Small intestine (tissue), 16 donors: ENCODE measurements at places on chromosomes 6 and 20. TPM values are rescaled to one million over a fixed set of nuclear protein-coding genes. Genes with fewer than 3 reads are reported as not detected.
A peak's percentile ranks its signal among the peaks of the same experiment; 100 is the strongest.

DNA sequence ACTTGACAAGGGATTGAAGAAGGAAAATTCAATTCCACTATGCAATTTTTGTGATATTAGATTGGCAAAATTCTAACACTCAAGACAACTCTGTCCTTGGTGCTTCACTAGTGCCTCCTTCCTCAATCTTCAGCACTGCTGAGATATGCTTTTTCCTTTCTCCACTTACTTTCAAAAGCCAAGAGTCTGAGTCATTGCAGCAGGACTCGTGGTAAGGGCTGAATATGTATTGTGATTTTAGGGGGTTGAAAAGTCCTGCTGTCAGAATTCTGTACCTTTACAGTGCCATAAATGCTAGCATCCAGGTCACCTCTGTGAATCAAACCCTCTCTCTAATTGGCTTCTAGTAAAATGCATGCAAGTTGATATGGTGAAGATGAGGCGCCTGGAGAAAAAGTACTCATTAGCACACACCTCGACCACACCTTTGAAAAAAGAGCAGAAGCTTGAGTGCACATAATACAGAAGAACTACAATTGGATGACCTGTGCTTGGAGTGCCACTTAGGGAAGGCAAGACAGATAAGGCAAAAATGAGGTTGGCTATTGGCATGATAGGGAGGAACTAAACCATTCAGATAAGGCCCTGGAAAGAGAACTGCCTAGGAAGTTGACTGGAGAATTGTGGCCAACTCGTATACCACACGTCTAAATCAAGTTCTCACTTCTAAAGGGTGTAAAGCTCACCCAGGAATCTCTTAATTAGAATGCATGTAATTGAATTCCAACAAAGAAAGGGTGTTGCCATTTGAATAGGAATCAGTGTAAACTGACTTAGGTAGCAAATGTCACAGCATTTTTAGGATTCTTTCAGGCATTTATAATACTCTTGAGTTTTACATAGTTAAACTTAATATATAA is 43.6 kb upstream of the FAM83B start:
- DNase-seq: peak; percentile 26

- DNase-seq: no peak
Observed at GRCh38 chr6:13881621-13882165, 43.1 kb upstream of the RNF182 start.

GRCh38 chr6:54805077-54805476 is 41.5 kb upstream of the FAM83B start:
- DNase-seq: no peak

DNA sequence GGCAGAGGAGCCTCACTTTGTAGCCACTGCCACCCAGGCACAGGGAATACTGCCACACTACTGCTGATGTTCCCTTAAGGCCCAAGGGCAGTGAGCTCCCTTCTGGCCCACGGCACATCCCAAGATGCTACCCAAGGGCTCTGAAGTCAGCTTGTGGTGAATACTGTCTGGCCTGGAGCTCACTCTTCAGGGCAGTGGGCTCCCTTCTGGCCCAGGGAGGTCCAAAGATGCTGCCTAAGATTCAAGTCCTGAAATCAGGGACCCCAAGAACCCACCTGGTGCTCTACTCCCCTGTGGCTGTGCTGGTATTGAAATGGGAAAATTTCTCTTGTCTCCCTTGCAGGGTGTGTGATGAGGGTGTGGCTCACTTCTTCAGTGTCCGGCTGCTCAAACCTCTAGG is 132.8 kb downstream of the TINAG start:
- DNase-seq: no peak

GRCh38 chr20:19115581-19115980 is 96.9 kb upstream of the SLC24A3 start:
- no peak for DNase-seq

- DNase-seq: no peak
Observed at GRCh38 chr20:56373942-56374341, 15.2 kb downstream of the FAM210B start.

GRCh38 chr6:142500250-142500786 is 198.5 kb downstream of the ADGRG6 start:
- no peak for DNase-seq

- no peak for DNase-seq
Observed at GRCh38 chr6:148261470-148261869, 81.2 kb upstream of the SASH1 start.

DNA sequence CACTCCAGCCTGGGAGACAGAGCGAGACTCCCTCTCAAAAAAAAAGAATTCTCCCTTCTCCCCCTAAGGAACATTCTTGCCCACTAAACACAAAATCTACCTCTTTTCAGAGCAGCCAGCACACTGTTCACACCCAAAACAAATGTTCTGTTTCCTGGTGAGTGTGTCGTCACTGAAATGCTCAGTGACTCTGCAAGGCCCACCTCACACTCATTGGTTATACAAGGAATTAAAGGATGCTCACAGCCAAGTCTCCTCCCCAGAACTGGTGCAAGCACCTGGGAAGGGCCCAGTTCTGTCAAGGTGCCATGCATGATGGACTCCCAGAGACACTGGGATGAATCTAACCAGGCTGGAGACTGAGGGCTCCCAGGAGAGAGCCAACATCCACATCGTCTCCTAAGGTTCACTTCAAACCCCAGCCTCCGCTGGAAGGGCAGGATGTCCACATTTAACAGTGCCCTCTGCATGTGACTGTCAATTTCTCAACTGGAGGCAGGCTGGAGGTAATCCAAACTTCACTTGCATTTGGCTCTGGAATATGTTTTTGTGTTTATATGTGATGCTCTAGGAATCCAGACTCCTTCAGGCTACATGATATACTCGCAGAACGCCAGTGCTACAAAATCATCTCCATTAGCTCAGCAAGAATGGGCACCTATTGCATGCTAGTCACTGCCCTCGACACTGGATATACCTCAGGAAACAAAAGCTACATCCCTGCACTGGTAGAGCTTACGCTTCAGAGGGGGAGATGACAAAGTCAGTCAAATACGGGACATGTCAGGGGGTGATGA is 7.1 kb downstream of the RRBP1 start:
- DNase-seq: no peak

GRCh38 chr20:34369265-34369664 is 6.2 kb downstream of the ITCH start:
- no peak for DNase-seq

DNA sequence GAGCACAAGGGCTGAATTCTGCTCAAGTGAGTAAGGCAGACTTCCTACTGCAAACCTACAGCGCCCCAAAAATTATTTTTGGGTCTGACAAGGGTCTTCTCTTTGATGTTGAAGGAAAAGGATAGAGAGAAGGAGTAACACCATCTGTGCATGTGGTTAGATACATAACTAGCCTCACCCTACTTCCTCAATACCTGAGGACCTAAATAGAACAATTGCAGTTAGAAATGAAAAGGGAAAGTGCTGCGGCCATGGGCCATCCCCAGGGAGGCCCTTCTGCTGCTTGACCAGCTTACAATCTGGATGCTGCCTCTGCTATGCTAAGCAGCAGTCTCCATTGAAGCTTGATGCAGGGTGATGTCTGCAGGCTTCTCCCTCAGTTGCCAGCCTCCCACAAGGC is 63.2 kb upstream of the ARMH2 start:
- no peak for DNase-seq

GRCh38 chr6:155483858-155484257 is 28.2 kb upstream of the NOX3 start:
- no peak for DNase-seq

- DNase-seq: no peak
Observed at GRCh38 chr20:1934721-1935573, 39.7 kb downstream of the SIRPA start.

DNA sequence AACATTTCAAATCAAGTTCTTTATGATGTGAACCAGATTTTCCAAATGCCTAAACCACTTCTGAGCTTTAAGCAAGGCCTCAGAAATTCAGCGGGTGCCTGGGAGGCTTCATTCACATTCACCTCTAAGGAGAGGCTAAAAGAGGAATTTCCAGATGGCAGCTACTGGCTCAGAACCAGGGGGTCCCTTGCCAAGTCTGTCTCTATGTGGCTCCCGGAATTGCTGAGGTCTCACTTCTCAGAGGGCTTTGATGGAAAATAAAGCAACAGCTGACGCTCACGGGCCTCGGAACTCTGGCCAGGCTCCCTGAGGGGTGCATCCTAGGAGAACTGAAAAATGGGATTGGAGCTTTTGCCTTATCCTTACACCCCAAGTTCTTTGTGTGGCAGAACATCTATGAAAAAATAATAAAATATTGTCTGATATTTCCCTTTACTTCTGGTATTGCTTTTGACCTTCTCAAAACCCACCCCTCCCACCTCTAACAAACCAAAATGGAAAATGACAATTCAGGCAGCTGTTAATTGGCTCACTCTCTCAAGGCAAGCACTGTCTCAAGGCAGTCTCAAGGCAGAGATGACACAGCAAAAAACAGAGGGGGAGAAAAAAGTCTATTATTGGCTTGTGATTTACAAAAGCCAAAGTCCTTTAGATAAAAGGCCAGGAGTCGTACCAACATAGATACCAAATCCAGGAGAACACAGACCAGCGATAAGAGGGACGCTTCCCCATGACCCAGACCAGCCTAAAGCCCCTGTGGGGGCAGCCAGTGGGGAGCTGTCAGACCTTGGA is 21.8 kb upstream of the LRRN4 start:
- peak; percentile 81 for DNase-seq

- peak; percentile 40 for DNase-seq
Observed at GRCh38 chr6:24431045-24431451, 28.3 kb downstream of the MRS2 start.

GRCh38 chr6:82487895-82488294 is 124.3 kb downstream of the TPBG start:
- DNase-seq: no peak

- DNase-seq: no peak
Observed at GRCh38 chr6:148231572-148231971, 111.1 kb upstream of the SASH1 start.

GRCh38 chr6:54830216-54830615 is 16.4 kb upstream of the FAM83B start:
- DNase-seq: no peak

DNA sequence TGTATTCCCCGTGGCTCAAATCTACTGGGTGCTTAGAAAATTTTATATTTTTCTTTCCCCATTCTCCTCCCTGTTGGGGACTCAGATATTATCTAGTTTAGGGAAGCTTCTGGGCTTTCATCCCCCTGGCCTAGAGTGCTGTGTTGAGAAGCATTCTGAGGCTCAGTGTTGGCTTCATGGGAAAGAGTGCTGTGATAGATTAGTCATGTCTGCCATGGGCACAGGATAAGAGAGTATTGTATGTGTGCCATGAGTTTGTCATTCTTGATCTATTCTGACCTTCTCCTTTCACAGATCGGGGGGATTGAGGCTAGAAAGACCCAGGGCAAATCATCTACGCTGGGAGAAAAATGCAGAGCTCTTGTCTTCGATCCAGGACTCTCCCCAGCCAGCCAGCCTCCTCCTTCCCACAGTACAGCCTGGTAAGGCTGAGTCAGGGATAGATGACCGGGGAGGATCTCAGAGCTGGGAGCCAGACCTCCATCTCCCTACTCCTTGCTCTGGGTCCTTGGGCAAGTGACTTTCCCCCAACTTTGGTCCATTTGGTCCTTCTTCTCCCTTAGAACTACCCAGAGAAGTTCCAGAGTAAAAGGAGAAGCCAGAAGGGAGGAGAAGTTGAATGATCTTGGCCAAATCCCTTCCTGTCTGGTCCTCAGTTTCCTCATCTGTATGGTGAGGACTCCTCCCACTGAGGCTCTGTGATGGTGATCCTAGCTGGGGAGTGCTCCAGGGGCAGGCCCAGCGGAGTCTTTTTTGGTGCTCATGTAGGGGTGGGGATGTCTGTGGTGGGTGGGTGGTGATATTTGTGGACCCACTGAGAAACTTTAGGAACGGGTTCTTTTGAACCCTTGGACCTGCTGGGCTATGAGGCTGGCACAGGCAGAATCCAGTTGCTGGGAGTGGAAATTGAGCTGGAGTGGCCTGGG is 5.0 kb downstream of the SRC start:
- DNase-seq: no peak

DNA sequence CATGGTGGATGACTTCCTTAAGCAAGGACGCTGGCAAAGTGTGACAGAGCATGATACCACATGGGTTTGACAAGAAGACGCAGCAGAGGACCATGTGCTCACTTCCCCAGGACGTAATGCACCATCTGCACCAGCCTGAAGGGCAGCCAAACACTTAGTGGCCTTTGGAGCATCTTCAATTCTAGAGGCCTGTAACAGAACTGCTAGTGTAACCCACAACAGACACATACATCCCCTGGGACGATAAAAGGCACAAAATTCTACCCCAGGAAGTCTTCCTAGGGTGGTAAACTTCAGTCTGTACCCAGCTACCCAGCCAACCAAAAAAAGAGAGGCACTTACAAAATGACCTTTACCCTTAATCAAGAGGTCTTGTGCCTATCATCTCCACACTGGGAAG is 9.2 kb upstream of the CPNE1 start:
- DNase-seq: no peak

GRCh38 chr6:63487103-63487813 is 85.0 kb upstream of the LOC128125822 start:
- no peak for DNase-seq

DNA sequence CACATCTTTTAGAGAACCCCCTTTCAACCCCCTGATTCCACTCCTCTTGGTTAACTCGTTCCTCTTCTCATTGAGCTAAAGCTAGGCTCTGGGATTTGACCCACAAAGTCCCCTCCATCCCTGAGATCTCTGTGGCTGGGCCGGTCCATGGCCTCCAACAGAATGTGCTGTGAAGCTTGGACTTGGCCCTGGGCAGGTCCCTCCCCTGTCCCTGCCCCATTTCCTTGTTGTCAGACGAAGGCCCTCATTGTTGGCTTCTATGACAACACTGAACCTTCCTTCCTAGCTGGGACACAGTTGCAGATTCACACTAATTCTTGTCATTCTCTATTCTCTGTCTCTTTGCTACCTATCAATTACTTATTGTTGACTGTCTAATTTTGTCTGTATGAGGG is 156.1 kb downstream of the SYCP2 start:
- DNase-seq: peak; percentile 40

GRCh38 chr6:148608199-148608951 is 138.5 kb upstream of the UST start:
- DNase-seq: no peak

DNA sequence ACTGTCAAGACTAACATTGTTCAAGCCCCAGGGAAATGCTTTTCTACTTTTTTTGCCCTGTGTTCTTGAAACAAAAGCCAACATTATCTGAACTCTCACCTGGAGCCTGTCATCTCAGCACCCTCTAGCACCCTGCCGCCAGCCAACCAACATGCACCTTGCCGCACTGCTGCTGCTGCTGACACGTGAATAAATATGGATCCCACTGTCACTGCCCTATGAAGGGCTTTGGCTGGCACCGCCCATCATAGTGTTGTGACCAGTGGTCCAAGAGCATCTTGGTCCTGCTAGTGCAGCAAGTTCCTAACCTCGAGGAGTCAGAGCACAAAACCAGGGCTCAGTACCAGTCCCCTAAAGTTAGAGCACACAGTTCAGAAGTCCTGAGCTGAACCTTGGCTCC is 41.6 kb downstream of the CENPW start:
- DNase-seq: no peak

Gene TREM1
- 1.1 TPM for polyA plus RNA-seq

Gene QRSL1
- 5.7 TPM for polyA plus RNA-seq

Gene SLC35D3
- not detected for polyA plus RNA-seq

Gene PKHD1
- under 0.01 TPM for polyA plus RNA-seq

Gene NR2E1
- polyA plus RNA-seq: 0.04 TPM

Gene CDH26
- 1.1 TPM for polyA plus RNA-seq

Gene TP53TG5
- polyA plus RNA-seq: 0.19 TPM

Gene MCUR1
- 67.8 TPM for polyA plus RNA-seq

Gene ANKRD66
- polyA plus RNA-seq: not detected

Gene RBBP8NL
- polyA plus RNA-seq: 8.0 TPM
